Stimulated activated CD4-positive, alpha-beta T cell treated with anti-CD3 and anti-CD28 coated beads, Interleukin-4, amount 100 ng/mL, for 1 hour (primary cell): ENCODE measurements at places on chromosomes 4 and X.
A peak's percentile ranks its signal among the peaks of the same experiment; 100 is the strongest.

GRCh38 chr4:1309261-1310010 is 19.7 kb downstream of the MAEA start:
- peak; percentile 55 for DNase-seq

- no peak for DNase-seq
Observed at GRCh38 chrX:50158593-50158992, 42.2 kb downstream of the AKAP4 start.

DNA sequence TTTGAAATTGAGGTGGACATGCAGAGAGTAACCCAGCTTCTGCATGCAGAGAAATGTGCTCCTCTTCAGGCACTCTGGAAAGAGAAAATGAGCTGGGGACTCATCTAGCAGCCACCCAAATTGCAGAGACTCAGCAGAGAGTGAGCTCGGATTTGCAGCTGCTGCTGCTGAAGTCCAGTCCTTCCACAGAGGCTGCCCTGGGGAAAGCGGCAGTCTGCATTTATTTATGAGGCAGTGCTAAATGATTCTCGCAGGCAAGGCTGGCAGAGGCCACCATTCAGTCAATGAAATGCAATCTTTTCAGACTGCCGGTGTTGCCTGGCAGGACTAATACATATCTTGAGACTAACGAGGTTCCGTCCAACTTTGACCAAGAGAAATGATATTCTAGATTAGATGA is 404.8 kb downstream of the NLGN4X start:
- DNase-seq = no peak

- no peak for DNase-seq
Observed at GRCh38 chr4:169314906-169315305, 44.1 kb upstream of the SH3RF1 start.

DNA sequence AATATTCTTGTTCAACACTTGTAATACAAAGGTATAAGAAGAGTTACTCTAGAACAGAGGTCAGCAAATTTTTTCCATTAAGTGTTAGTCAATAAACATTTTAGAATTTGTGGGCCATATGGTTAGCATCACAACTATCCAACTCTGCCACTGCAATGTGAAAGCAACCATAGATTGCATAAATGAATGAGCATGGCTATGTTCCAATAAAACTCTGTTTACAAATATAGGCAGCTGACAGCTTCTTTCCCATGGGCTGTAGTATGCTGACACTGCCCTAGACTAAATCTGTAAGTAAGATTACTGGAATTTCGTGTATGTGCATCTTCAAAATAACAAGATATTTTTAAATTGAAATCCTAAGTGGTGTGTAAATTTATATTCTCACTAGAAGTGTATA is 73.7 kb downstream of the GABRA2 start:
- DNase-seq = no peak

DNA sequence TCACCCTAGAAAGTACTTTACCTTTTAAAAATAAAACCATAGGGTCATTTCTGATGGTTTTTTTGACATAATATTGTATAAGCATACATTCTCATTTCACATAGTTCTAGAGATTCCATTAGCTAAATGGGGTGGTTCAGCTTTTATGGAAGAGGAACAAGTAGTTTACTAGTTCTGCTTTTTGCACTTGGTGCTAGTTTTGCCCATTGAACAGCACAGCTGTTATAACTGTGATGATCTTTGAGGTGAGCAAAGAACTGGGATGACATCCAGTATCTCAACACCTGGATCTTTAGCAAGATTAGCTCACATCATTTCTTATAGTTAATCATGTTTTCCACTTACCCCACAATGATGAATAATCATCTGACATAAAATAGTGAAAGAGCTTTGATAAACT is 40.9 kb downstream of the MOB1B start:
- no peak for DNase-seq

GRCh38 chrX:24696294-24696693 is 2.6 kb downstream of the POLA1 start:
- no peak for DNase-seq

DNA sequence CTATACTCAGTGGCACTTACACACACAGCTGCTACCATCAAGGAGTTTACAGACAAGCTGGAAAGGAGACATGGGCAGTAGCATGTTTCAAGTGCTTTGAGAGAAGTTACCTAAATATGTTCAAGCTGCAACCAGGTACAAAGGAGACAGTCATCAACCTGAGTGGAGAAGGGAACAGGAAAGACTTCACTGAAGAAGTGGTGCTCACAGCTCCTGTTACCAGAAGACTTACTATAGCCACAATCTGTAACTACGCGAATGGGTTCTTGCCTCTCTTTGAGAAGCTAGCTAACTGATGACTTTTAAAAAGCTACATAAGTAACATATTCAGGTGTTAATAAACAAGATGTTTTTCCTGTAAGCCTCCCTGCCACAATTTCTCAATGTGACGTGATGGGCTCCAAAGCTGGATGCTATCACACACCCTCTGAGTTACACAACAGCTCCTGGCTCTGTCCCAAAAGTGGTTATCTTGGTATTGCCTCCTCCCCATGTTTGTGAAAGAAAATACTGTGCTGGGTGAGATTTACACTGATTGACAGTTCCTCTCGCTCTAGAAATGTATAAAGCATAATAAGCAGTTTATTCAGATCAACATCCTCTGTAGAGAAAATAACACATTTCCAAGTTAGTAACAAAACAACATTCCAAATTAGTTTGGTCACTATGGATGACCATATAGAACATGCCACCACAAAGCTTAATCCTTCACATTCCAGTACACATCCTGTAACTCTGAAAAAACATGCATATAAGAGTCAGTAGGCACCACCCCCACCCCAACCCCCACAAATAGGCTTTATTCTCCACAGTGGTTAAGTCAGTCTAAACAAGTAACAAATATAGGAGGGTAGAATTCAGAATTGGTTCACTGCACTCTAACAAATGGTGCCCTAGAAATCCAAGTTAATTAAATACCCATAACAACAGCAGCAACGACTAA is 81.8 kb downstream of the FRYL start:
- no peak for DNase-seq

DNA sequence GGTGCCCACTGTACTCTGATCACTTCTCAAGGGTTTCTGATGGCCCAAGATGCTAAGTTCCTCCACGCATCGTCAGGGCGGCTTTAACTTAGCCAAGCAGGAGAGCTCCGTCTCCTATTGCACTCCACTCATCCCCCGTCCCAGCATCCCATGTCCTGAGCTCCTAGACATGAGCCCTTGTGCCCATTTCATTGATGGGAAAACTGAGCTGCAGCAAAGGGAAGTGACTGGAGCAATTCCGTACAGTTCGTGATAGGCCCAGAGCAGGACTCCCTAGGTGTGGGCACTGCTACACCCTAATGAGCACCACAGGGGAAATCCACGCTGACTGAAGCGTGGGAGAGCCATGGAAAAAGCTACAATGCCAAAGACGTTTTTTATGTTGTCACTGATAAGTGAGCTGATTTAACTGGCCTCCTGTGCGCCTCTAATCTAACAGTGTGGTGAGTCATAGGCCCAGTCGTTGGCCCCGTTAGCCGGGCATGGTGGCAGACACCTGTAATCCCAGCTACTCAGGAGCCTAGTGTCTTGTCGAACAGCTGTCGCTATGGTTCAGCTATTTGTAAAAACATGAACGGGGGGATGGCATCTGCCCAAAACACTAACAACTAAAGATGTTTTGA is 14.9 kb downstream of the NSDHL start:
- DNase-seq = no peak

GRCh38 chr4:3387154-3387942 is 54.4 kb upstream of the HGFAC start:
- no peak for DNase-seq

- no peak for DNase-seq
Observed at GRCh38 chr4:3708103-3708510, 58.1 kb upstream of the ADRA2C start.

GRCh38 chrX:44903830-44904530 is 31.0 kb downstream of the KDM6A start:
- no peak for DNase-seq

DNA sequence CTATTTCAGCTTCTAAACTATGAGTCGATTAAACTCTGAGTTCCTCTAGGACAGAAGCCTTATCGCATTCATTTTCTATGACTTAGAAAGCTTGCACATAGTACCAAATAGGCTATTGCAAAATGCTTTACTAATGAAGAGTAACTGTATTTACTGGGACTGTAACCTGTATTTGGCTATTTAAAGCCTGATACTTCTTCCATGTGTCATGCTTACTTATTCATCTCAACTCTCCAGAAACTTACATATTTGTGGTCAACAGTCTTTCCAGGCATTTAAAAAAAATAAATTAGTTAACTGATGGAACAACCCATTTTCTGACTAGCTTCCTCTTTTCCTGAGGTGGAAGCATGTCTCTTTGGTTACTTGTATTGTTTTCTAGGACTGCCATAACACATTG is 467.9 kb downstream of the PCDH11X start:
- DNase-seq = no peak

DNA sequence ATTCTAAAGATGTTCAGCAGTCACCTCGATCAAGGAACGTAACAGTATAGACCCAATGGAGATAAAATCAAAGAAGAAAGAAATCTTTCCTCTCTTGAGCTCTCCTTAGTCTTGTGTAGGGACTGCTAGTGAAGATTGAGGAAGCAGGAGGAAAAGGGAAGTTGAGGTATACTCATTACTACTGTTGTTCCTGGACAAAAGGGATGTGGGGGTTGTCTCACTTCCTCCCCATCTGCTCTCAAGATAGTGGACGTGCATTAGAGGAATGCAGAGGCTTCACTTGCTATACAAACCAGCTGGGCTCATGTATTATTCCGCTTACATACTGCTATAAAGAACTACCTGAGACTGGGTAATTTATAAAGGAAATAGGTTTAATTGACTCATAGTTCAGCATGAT is 208.9 kb upstream of the ARHGEF9 start:
- DNase-seq = no peak

GRCh38 chr4:52164116-52164515 is 113.0 kb downstream of the SPATA18 start:
- DNase-seq = no peak

DNA sequence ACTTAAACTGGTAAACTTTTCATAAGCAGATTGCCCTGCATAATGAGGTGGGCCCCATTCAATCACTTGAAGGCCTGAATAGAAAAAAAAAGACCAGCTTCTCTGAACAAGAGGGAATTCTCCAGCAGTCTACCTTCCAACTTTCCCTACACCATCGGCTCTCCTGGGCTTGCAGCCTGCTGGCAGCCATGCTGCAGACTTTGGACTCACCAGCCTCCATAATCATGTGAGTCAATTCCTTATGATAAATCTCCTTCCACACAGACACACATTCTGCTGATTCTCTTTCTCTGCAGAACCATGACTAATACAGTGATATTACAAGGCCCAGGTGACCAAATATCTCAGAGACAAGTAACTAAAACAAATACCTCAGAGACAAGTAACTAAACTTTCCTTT is 113.8 kb upstream of the WDR17 start:
- DNase-seq = no peak

- DNase-seq = no peak
Observed at GRCh38 chr4:88981993-88982392, 75.0 kb downstream of the FAM13A start.
